Stomach (tissue), 19 donors: ENCODE measurements at places on chromosomes 7 and 10. TPM values are rescaled to one million over a fixed set of nuclear protein-coding genes. Genes with fewer than 3 reads are reported as not detected.
A peak's percentile ranks its signal among the peaks of the same experiment; 100 is the strongest.

DNA sequence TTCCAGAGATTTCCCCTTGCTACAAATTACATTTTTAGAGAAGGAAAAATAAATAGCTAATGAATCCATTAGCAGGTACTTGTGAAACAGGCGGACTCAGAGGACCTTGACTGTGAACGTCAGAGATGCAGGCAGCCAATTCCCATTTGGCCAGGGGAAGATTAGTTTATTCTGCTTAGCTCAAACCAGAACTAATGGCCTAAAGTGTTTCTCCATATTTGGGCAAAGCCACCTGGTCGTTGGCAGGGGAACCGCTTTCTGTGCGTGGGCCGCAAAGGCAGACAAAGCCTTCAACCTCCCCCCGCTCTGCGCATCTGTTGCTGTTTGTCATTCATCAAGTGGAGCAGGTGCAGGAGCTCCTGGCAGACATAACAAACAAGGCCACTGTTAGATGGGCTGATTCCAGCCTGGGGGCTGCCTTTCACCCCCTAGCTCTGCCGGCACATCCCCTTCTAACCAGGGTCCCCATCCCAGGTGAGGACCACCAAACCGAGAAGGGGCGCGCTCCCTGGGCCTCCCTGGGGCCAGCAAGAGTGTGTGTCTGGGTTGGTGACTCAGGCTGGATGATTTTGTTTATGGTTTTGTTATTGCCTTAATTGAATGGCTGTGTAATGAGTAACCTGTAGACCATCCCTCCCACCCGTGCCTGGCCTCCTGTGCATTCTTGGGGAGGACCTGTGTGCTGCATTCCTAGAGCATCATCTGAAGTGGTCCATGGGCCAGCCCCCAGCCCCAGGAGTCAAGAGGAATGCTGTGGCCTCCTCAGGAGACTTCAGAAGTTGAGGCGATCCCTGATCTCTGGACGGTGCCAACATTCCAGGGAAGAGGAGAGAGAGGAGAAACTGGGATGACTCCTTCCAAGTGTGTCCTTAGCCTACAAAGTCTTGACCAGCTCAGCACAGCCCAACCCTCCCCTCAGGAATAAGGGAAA, 14.5 kb upstream of the CPA1 start:
- no peaks in the 10 kb centered on the region for H3K36me3 ChIP-seq
- DNase-seq: peak; percentile 91
- H3K27me3 ChIP-seq: no peaks in the 10 kb centered on the region

DNA sequence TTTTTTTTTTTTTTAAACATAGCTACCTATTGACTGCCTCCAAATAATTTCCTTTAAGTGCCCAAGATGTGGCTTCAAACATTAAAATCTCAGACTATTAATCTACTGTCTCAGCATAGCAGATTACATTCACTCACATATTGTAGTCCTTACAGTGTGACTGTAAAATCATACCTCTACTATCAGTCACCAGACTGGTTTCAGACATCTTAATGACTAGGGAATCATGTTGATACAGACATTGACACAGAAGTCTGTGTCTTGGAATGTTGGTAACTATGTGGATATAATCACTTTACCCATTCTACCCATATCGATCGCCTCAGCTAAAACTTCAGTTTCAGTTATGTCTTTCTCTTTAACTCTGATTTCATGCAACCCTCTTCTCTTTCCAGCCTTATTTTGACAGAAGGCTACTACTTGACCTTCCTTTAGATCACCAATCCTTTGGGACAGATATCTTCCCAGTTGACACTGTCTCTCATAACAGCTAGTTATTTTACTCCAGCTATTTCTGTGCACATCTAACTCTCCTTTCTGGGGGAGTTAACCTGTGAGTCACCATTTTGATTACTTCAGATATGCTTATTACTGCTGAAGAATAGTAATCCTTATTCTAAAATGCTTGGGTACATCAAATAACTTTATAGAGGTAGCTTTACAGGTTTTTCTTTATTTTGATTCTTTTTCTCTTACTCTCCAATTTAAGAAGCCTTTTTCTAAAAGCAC, 7.0 kb downstream of the TNKS2 start:
- H3K4me3 ChIP-seq: peak overlapping the region; percentile 1
- H3K4me1 ChIP-seq: peaks cover 42% of the 10 kb centered on the region
- H3K27me3 ChIP-seq: no peaks in the 10 kb centered on the region
- H3K27ac ChIP-seq: no peak overlapping the region
- DNase-seq: no peak
- peaks cover 30% of the 10 kb centered on the region for H3K36me3 ChIP-seq

DNA sequence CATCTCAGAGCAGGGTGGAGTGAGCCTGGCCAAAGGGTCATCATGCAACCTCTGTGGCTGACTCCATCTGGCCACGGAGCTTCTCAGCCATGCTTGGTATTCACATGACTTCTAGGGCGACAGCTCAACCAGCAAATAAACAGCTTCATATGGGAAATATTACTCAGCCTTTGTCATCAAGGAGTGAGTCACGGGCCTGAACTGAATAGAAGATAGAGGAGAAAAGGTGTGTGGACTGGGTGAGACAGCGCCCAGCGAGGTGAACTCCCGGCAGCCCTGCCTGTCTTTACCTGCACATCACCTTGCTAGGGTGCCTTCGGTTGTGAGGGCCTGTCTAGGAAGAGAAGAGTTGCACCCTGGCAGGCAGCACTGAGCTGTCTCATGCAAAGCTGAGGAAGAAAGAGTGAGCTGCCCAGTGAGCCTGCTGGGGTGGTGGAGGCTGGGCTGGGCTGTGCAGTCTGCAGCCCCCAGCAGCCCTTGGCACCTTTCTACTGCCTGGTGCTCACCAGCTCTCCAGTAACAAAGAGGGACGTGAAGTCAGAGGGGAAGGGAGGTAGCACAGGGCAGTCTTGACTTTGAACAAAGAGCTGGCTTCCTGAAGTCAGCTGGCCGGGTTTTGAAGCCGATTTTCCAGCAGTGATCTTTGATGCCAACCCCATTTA, 114.2 kb downstream of the EGFR start:
- peak overlapping the region; percentile 83 for H3K27ac ChIP-seq
- no peaks in the 10 kb centered on the region for H3K36me3 ChIP-seq
- DNase-seq: peak; percentile 65

DNA sequence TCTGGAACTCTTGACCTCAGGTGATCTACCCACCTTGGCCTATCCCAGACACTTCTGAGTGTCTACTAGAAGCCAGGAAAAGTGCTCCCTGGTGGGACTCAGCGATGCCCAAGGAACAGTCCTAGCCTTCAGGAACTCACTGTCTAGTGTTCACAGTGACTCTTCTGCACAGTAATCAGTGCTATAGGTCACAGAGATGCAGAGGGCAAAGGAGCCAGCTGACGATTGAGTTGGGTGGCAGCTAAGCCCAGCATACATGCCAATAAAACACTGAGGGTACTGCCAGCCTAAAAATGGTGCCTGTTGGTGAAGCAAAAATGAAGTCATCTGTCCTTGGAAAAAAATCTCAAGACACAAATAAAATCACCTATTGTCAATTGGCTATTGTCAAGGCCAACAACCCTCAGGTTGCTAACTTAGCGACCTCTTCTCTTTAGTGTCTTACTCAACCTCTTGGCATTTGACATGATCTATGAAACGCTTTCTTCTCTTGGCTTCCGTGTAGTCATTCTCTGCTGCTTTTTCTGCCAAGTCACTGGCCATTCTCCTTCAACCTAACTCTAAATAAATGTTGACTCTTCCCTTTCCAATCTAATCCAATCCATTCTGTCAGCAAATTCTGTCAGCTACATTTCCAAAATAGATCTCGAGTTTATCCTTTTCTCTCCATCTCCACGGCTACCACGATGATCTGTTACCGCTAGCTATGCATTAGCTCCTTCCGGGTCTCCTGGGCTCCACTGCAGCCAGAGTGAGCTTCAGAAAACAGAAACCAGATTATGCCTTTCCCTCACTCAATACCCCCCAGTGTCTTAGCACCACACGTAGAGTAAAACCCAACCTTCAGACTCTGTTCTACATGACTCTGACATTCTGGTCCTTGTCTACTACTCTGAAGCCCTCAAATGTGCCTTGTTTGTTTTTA, 99.2 kb downstream of the ATXN7L1 start:
- H3K4me1 ChIP-seq: peaks cover 25% of the 10 kb centered on the region
- DNase-seq: no peak
- no peaks in the 10 kb centered on the region for H3K27me3 ChIP-seq
- no peaks in the 10 kb centered on the region for H3K36me3 ChIP-seq
- H3K27ac ChIP-seq: peak overlapping the region; percentile 43

- H3K4me1 ChIP-seq: peaks cover 17% of the 10 kb centered on the region
- no peak overlapping the region for H3K27ac ChIP-seq
- DNase-seq: no peak
- H3K36me3 ChIP-seq: peaks cover 10% of the 10 kb centered on the region
These were observed 1.3 kb downstream of the DDX50 start for GRCh38 chr10:68902382-68902781.

- DNase-seq: no peak
- no peaks in the 10 kb centered on the region for H3K27me3 ChIP-seq
- no peaks in the 10 kb centered on the region for H3K4me1 ChIP-seq
- no peaks in the 10 kb centered on the region for H3K36me3 ChIP-seq
- H3K4me3 ChIP-seq: no peak overlapping the region
These were observed 26.3 kb downstream of the CLRN3 start for GRCh38 chr10:127866276-127867013.

- no peaks in the 10 kb centered on the region for H3K36me3 ChIP-seq
- no peak overlapping the region for H3K4me3 ChIP-seq
- DNase-seq: no peak
- no peak overlapping the region for H3K27ac ChIP-seq
These were observed 2.0 kb downstream of the ACSM6 start for GRCh38 chr10:95196046-95196445.

The GDF10 gene
- total RNA-seq: 2.6 TPM

The ARHGAP22 gene
- total RNA-seq: 2.0 TPM

DNA sequence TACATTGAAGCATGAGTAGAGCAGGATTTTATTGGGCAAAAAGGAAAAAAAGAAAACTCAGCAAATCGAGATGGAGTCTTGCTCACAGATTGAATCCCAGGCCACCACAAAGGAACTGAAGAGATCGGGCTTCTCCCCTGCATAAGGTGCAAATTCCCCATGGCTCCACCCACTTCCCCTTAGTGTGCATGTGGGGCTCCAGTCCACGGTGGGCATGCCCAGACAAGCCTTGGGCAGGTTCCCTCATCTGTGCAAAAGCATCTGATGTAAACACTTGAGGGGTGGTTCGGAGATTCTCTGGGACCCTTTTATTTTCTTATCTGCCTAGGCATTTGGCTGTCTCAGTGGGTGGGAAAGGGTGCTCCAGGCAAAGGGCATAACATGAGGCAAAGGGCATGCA, 150.7 kb downstream of the CFTR start:
- peaks cover 5% of the 10 kb centered on the region for H3K4me1 ChIP-seq
- no peak overlapping the region for H3K27ac ChIP-seq

The FAM131B gene
- 14.0 TPM for total RNA-seq

GRCh38 chr10:64209561-64209960, 688.4 kb downstream of the REEP3 start:
- H3K4me3 ChIP-seq: no peak overlapping the region
- no peaks in the 10 kb centered on the region for H3K4me1 ChIP-seq
- no peaks in the 10 kb centered on the region for H3K27me3 ChIP-seq
- no peaks in the 10 kb centered on the region for H3K36me3 ChIP-seq
- no peak for DNase-seq

GRCh38 chr10:72784551-72785351, 92.8 kb downstream of the MCU start:
- no peaks in the 10 kb centered on the region for H3K36me3 ChIP-seq
- H3K4me1 ChIP-seq: peaks cover 10% of the 10 kb centered on the region
- H3K27ac ChIP-seq: no peak overlapping the region
- H3K27me3 ChIP-seq: no peaks in the 10 kb centered on the region
- H3K4me3 ChIP-seq: no peak overlapping the region

- no peak for DNase-seq
- H3K27ac ChIP-seq: no peak overlapping the region
- H3K27me3 ChIP-seq: no peaks in the 10 kb centered on the region
- H3K4me3 ChIP-seq: no peak overlapping the region
- H3K36me3 ChIP-seq: no peaks in the 10 kb centered on the region
These were observed 169.4 kb downstream of the AKR1D1 start for GRCh38 chr7:138245682-138246081.

- H3K4me3 ChIP-seq: no peak overlapping the region
- H3K27ac ChIP-seq: no peak overlapping the region
- H3K4me1 ChIP-seq: no peaks in the 10 kb centered on the region
- H3K27me3 ChIP-seq: no peaks in the 10 kb centered on the region
These were observed 4.8 kb downstream of the LRRC18 start for GRCh38 chr10:48934672-48935501.

The HACD1 gene
- total RNA-seq: 20.9 TPM

DNA sequence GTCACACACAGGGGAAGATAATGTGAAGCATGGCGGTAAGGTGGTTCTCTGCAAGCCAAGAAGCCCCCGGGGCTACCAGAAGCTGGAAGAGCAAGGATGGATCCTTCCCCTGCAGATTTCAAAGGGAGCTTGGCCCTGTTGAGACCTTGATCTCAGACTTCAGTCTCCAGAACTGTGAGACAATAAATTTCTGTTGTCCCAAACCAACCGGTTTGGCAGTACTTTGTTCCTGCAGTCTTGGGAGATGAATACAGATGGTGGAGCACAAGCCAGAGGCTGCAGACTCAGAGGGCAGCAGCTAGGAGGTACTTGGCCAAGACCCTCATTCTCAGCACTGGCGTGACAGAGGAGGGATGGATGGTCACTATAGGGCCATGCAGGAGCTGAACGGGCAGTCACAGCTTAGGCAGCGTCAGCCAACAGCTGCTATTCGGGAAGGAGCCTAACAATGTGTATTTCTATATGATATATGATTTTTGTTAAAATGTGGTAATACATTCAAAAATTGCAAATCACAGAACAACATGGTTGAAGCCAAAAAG, 387.3 kb downstream of the TNS3 start:
- no peaks in the 10 kb centered on the region for H3K36me3 ChIP-seq
- H3K4me1 ChIP-seq: no peaks in the 10 kb centered on the region
- DNase-seq: no peak
- no peak overlapping the region for H3K27ac ChIP-seq
- H3K27me3 ChIP-seq: peaks cover 7% of the 10 kb centered on the region
- no peak overlapping the region for H3K4me3 ChIP-seq

GRCh38 chr10:28928484-28928883, 251.2 kb downstream of the BAMBI start:
- no peak overlapping the region for H3K27ac ChIP-seq
- H3K27me3 ChIP-seq: peaks cover 16% of the 10 kb centered on the region
- H3K36me3 ChIP-seq: no peaks in the 10 kb centered on the region
- no peak for DNase-seq
- H3K4me1 ChIP-seq: no peaks in the 10 kb centered on the region
- no peak overlapping the region for H3K4me3 ChIP-seq

GRCh38 chr10:30591249-30591670, 38.3 kb downstream of the LYZL2 start:
- no peak overlapping the region for H3K27ac ChIP-seq
- no peaks in the 10 kb centered on the region for H3K36me3 ChIP-seq
- H3K27me3 ChIP-seq: no peaks in the 10 kb centered on the region
- DNase-seq: peak; percentile 80
- no peaks in the 10 kb centered on the region for H3K4me1 ChIP-seq

The BHLHA15 gene
- total RNA-seq: 20.1 TPM

- H3K27ac ChIP-seq: no peak overlapping the region
- no peak overlapping the region for H3K4me3 ChIP-seq
- no peak for DNase-seq
- H3K4me1 ChIP-seq: no peaks in the 10 kb centered on the region
- no peaks in the 10 kb centered on the region for H3K27me3 ChIP-seq
These were observed 188.9 kb upstream of the CXCL12 start for GRCh38 chr10:44573821-44574220.
